ENCODE measurements at places on chromosomes 1 and 21. TPM values are rescaled to one million over a fixed set of nuclear protein-coding genes. Genes with fewer than 3 reads are reported as not detected.

The HES5 gene
- total RNA-seq: not detected

The CITED4 gene
- total RNA-seq: 28.4 TPM

The HMGB4 gene
- not detected for total RNA-seq

The CELA3A gene
- not detected for total RNA-seq

The TGFB2 gene
- 0.06 TPM for total RNA-seq

The PRKCZ gene
- 27.5 TPM for total RNA-seq

The SERTAD4 gene
- total RNA-seq: not detected

The DDAH1 gene
- 0.16 TPM for total RNA-seq

The ACKR1 gene
- total RNA-seq: not detected

The OPTC gene
- total RNA-seq: not detected

GRCh38 chr1:44970317-44970716 lies 16.1 kb downstream of the EIF2B3 start:
- no peak for DNase-seq

DNA sequence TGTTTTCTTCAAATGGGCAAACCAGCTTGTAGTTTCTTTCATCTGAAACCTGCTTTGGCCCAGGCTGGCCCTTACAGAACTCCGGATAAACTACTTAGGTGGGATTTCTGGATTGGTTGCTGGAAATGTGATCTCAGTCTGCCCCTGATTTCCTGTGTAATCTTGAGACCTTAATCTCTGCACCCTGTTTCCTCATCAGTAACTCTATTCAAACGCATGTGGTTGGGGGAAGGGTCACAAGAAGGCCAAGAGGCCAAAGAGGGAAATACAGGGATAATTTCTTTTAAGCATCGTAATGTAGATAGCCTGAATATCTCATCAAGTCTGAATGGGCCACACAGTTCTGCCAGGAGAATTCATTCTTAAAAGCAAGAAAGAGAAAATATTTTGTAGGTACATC lies 483.6 kb downstream of the LTN1 start:
- DNase-seq: no peak

GRCh38 chr1:214067853-214068703 lies 80.3 kb downstream of the PROX1 start:
- DNase-seq: no peak

DNA sequence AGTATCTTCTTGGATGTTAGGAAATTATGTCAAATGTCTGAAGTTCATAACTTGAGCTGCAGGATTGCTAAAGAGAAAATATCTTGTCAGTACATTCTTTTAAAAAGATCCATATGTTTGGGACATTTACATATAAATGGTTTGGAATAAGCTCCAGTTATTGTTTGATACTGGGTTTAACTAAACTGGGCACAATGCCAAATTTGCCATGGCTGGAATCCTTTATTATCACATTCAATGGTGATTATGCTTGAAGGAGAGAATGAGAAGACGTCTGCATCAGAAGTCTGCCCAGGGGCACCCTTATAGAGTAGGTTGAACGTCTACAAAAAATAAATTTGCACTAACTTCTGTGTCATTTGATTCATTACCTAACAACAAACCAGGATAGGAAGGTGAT lies 652.5 kb downstream of the AMY1C start:
- no peak for DNase-seq

DNA sequence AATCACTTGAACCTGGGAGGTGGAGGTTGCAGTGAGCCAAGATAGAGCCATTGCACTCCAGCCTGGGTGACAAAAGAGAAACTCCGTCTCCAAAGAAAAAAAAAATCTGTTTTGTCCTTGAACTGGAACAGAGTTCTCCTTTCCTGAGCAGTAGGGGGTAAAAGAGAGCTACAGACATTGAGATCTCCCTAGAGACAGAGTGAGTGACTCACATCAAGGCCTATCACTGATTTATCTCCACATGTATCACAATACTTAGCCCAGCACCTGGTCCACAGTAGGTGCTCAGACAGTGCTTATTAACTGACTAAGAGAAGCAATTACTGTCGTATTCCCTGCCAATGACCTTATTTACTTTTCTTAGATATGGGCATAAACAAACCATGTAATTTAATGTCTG lies 354.1 kb upstream of the C1orf87 start:
- no peak for DNase-seq

DNA sequence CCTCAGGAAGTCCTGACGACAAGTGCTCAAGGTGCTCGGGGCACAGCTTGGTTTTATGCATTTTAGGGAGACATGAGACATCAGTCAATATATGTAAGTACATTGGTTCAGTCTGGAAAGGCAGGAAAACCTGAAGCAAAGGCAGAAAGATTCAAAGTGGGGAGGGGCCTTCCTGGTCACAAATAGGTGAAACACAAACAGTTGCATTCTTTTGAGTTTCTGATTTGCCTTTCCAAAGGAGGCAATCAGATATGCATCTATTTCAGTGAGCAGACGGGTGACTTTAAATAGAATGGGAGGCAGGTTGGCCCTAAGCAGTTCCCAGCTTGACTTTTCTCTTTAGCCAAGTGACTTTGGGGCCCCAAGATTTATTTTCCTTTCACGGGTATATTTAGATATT lies 8.9 kb upstream of the RNF187 start:
- no peak for DNase-seq

DNA sequence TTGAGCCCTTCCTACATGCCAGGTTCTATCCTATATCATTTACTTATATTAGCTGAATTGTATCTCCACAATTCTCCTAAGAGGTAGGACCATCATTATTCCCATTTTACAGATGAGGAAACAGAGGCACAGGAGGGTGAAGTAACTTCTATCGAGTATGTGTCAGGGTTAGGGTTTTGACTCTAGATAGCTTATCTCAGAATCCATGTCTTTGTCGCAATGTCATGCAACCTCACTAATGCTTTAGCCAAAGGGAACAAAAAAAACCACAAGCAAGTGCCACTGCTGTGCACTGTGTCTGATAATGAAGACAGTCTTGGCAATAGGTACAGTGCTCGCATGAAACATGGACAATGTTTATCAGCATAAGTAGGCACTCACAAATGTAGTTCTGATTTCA lies 95.4 kb upstream of the CLDN14 start:
- DNase-seq: no peak

- DNase-seq: no peak
Observed at GRCh38 chr21:15682186-15682895, 47.4 kb upstream of the USP25 start.

DNA sequence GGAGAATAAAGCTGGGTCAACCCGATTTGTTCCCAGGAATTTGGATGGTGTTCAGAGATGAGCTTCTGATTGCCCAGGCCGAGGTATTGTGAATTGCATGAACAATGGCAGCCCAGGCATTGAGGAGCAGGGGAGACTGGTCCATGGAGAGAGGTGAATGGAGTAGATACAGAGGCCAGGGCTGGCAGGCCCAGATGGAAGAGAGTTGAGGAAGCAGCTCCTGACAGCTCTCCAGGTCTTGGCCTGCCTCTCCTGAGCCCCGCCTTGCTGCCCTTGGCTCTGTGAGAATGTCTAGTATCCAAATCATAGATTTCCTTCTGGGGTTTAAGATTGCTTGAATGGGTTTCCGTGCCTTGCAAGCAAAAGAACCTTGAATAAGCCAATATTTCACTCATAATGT lies 11.5 kb downstream of the ABCA4 start:
- DNase-seq: no peak

DNA sequence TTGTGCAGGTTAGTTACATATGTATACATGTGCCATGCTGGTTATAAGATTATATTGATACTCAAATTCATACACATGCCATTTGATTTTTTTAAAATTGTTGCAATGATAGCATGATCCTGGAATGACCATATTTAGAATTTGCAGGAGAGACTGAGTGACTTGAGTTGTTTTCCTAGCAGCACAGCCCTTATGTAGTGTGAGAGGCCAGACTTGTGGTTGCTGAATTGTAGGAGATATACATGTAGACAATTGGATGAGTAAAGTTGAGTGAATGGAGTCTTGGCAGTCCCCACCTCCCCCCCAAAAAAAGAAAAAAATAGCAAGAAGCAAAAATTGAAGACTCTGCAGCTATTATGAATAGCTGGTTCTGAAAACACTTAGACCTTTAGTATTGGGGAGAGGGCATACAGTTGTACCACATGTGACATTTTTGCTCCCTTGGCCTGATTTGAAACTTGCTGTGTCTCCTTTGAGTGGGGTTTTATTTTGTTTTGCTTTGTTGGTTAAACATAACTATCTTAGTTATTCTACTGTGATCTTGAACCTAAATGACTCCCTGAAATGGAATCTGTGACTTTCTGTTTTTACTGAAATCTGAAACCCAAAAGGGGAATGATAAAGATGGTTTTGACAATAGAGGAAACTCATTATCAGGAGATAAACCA lies 280.3 kb downstream of the HMCN1 start:
- no peak for DNase-seq

DNA sequence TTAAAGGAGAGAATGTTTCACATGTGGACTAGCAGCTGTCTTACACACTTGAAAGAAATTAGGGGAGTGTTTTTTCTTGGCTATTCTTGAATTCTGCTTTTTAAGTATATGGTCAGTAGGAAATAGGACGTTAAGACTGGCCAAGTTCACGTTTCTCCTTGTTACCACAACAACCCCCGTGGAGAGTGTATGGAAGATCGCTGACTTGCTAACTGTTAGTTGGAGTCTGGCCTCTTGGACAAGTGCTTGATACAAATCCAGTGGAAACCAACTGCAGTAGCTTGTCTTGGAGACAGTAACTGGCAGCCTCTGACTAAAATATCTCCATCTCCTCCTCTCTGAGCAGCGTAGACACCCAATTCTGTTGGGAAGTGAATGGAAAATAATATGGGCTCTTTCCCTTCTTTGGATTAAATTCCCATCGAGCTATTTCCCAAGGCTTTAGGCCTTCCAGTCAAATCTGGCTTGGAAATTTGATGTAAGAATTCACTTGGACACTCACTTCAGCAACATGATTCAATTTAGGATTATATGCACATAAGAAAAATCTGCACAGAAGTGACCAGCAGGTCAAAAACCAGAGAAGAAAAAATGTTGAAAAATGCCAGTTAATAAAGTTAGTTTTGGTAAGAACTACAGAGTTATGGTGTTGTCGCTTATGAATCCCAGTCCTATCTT lies 3.6 kb upstream of the NFIA start:
- no peak for DNase-seq

DNA sequence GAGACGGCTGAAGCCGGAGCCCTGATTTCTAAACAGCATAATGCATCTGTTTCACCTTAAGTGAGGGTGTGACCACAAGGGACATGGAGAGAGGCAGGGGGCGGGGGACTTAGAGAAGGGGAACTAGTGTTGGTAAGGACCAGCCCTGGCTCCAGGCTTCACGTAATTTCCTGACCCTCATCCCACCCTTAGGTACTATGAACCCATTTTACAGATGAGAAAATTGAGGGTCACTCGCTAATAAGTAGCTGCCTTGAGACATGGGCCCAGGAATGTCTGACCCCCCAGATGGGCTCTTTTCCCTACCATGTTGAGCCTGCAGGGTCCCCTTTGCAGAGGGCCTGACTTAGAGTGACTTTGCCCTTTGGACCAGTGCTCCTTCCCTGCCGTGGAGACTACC lies 4.7 kb downstream of the EPHA8 start:
- DNase-seq: no peak
